NCI-H1694 (cell line): ENCODE measurements at places on chromosomes 2 and 18.

- DNase-seq = no peak
These were observed 339.2 kb downstream of the ARHGAP15 start for GRCh38 chr2:143468341-143468888.

GRCh38 chr2:217905395-217905794 lies 97.4 kb downstream of the TNS1 start:
- no peak for DNase-seq

- no peak for DNase-seq
These were observed 10.7 kb upstream of the VSNL1 start for GRCh38 chr2:17529771-17530170.

DNA sequence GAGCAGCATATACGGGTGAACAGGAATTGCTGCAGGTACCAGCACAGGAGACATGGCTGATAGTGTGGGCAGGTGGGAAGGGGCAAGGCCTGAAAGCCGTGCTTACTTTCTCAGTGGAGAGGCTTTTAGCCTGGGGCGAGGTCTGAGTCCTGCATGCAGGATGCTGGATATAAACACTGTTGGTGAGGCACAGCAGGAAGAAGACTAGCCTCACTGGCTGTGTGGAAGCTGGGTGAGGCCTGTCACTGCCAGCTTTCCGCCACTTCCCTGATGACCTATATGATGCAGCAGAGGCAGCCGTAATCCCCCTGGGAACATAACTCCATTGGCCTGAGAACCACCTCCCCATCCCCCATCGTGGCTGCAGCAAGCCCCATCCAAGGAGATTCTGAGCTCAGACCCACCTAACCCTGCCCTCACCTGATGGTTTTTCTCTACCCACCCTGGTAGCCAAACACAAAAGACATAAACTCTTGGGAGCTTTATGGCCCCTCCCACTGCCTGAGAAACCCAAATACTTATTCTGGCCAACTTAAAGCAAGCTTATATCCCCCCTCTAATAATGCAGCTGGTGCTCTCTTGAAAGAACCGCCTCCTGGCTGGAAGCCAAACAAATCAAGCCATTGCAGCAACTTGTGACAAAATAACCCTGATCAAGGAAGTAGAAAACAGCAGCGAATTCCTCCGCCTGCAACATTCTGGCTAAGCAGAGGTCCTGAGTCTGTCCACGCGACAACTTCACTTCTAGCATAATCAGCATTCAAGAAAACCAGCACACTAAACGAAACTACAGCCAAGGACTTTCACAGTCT lies 54.6 kb upstream of the DSC1 start:
- DNase-seq = no peak
